ENCODE measurements at places on chromosomes 16 and 17. TPM values are rescaled to one million over a fixed set of nuclear protein-coding genes. Genes with fewer than 3 reads are reported as not detected.

The CEMP1 gene
- total RNA-seq: 0.20 TPM

The CRHR1 gene
- 1.9 TPM for total RNA-seq

The MYH1 gene
- total RNA-seq: not detected

The SLC6A2 gene
- total RNA-seq: 0.11 TPM

The PPL gene
- 2.7 TPM for total RNA-seq

The CCDC154 gene
- 2.2 TPM for total RNA-seq

The DDX28 gene
- 6.9 TPM for total RNA-seq
